ENCODE measurements at places on chromosomes 5 and 9.

- no peak for DNase-seq
Observed at GRCh38 chr5:7976411-7977190, 107.7 kb downstream of the MTRR start.

GRCh38 chr9:76699971-76700370, 64.3 kb upstream of the PCA3 start:
- no peak for DNase-seq

DNA sequence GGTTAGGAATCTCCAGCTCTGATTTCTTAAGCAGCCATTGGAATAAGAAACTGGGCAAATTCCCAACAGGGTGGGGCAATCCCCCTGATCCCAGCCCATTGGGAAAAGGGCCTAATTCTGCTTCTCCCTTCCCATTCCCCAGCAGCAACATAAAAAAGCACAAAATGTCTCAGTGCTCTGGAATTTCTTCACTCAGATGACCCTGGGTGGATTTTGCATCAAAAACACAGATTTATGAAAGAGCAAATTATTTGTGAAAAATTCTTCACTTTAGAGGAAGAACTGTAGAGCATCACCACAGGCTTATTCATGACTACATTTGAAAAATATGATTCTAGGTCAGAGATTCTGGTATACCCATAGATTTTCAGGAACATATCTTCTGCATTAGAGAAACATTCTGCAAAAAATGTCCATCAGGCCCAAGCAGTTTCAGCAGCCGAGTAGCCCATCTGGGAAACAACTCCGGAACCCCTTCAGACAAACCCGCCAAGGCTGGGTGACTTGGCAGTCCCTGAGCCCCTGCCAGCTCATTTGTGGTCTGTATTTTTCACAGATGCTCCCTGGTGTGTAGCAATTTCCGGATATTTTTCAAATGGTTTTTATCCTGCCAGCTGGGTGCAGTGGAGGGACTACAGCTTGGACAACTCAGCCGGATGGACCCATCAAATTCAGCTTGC, 102.1 kb upstream of the RANBP3L start:
- peak; percentile 62 for DNase-seq

DNA sequence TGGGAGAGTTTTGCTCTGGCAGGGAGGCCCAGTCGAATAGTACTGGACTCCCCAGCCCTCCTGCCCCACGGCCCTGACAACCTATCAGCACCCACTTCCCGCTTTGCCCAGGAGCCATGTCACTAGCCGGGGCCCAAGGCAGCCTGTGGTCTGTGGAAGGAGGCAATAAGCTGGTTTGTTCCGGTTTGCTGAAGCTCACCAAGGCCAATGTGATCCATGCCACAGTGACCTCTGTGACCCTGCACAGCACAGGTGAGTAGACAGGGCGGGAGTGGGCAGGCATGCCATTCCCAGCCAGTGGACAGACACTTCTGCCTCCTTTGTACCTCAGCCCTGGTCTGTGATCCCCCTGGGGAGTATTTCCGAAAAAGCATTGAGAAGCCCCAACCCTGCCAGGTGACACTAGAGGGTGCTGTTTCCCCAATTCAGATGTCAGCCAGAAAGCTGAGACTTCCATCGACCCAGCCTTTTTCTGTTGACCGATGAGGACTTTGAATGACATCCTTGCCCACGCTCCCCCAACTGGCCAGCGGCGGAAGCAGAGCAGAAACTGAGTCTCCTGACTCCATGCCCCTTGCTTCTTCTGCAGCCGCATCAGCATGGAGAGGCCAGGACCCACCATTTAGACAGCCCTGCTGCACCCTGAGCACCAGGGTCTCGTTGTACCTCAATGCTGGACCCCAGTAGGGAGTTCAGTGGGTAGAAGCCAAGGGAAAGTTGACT, 9.6 kb downstream of the PCYOX1L start:
- peak; percentile 68 for DNase-seq
